Left ventricle myocardium inferior (tissue), 1 donor: ENCODE measurements at places on chromosomes 12 and 14.

GRCh38 chr14:26528415-26529182, 69.2 kb downstream of the NOVA1 start:
- no peak overlapping the region for H3K4me3 ChIP-seq
- H3K27me3 ChIP-seq, result no peaks in the 10 kb centered on the region
- H3K4me1 ChIP-seq, result no peaks in the 10 kb centered on the region
- H3K36me3 ChIP-seq, result no peaks in the 10 kb centered on the region
- peak; percentile 44 for DNase-seq

DNA sequence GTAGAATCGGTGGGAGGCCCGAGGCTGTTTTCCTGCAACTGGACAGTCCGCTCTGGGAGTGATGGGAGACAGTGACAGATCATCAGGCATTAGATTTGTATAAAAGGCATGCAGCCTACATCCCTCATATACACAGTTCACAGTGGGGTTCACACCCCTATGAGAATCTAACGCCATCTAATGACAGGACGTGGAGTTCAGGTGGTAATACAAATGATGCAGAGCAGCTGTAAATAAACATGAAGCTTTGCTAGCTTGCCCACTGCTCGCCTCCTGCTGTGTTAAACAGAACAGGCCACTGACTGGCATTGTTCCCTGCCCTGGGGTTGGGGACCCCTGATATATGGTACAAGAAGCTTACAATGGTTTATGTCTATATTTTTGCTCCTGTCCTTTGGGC, 179.0 kb downstream of the LRFN5 start:
- no peak overlapping the region for H3K4me3 ChIP-seq
- no peak overlapping the region for H3K27ac ChIP-seq
- DNase-seq, result no peak
- H3K27me3 ChIP-seq, result no peaks in the 10 kb centered on the region

GRCh38 chr14:82500222-82500621, 966.6 kb upstream of the SEL1L start:
- no peaks in the 10 kb centered on the region for H3K36me3 ChIP-seq
- no peaks in the 10 kb centered on the region for H3K27me3 ChIP-seq
- no peak overlapping the region for H3K27ac ChIP-seq

GRCh38 chr12:105419606-105420005, 89.1 kb downstream of the C12orf75 start:
- H3K27me3 ChIP-seq, result no peaks in the 10 kb centered on the region
- no peak overlapping the region for H3K4me3 ChIP-seq
- no peak overlapping the region for H3K27ac ChIP-seq
- H3K4me1 ChIP-seq, result peaks cover 5% of the 10 kb centered on the region
- DNase-seq, result no peak

DNA sequence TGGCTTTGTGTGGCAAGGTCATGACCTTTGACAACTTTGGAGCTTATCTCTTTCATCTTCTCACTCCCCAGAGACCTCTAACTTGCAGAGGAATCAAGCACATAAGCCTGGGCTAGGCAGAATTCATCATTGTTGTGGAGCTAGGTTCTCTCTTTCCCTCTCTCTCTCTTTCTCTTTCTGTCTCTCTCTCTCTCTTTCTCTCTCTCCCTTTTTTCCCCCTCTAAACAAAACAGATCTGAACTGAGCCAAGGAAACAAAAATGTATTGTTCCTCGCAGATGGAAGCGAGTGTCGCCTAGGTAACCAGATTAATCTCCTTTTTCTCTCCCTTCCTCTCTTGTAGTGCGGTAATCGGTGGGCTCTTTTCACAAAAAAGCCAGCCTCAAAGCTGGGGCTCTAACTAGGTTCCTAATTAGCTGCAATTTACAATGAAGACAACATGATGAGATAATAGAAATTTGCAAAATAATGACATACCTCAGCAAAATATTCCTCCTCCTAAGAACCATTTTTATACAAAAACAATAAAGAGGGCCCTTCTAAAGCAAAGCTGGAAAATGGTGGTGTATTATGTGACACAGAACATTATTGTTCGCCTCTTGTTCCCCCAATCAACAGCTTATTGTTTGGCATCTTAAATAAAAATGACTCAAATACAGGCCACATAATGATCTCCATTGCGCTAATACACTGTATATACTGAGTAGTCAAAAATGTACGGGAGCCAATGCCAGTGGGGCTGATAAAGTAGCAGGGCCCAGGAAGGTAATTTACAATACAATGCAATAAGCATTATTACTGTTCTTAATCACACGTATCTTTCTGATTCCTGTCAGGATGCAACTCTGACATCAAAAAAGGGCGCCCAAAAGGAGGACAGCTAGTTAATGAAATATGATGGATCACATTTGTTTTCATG, 65.7 kb upstream of the SOX5 start:
- H3K27ac ChIP-seq, result no peak overlapping the region
- no peaks in the 10 kb centered on the region for H3K4me1 ChIP-seq
- H3K36me3 ChIP-seq, result no peaks in the 10 kb centered on the region
- no peaks in the 10 kb centered on the region for H3K27me3 ChIP-seq
- no peak overlapping the region for H3K4me3 ChIP-seq
- no peak for DNase-seq

DNA sequence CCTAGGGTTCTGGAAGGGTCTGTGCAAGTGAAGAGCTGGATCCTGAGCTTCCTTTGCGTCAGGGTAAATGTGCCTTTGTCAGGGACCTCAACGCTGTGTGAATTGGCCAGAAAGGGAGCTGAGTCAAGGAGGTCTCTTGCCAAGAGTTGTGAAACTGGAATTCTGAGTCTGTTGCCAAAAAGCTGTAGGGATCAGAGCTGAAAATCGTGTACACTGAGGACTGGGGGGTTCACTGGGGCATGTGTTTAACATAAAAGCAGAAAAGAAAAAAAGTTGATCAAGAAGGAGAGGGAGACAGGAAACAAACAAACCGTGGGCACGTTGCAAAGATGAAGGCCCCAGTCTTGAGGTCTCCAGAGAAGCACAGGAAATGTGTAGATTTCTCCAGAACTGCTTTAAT, 1081.5 kb downstream of the VRK1 start:
- H3K36me3 ChIP-seq, result no peaks in the 10 kb centered on the region
- H3K27me3 ChIP-seq, result peaks cover 13% of the 10 kb centered on the region
- DNase-seq, result peak; percentile 16
- no peak overlapping the region for H3K4me3 ChIP-seq
- H3K27ac ChIP-seq, result peak overlapping the region; percentile 61
- H3K4me1 ChIP-seq, result no peaks in the 10 kb centered on the region

GRCh38 chr12:100404769-100405407, 48.0 kb downstream of the SLC17A8 start:
- no peaks in the 10 kb centered on the region for H3K27me3 ChIP-seq
- H3K27ac ChIP-seq, result no peak overlapping the region
- no peaks in the 10 kb centered on the region for H3K4me1 ChIP-seq
- no peaks in the 10 kb centered on the region for H3K36me3 ChIP-seq
- H3K4me3 ChIP-seq, result no peak overlapping the region

GRCh38 chr12:113214895-113215400, 6.3 kb upstream of the TPCN1 start:
- no peak overlapping the region for H3K4me3 ChIP-seq
- DNase-seq, result peak; percentile 67
- H3K27me3 ChIP-seq, result no peaks in the 10 kb centered on the region
- H3K27ac ChIP-seq, result peak overlapping the region; percentile 64

- DNase-seq, result peak; percentile 45
- H3K36me3 ChIP-seq, result no peaks in the 10 kb centered on the region
- no peak overlapping the region for H3K4me3 ChIP-seq
- H3K27me3 ChIP-seq, result no peaks in the 10 kb centered on the region
- peaks cover 20% of the 10 kb centered on the region for H3K4me1 ChIP-seq
Observed at GRCh38 chr14:68444449-68445168, 348.3 kb downstream of the ZFP36L1 start.

- no peak for DNase-seq
- no peaks in the 10 kb centered on the region for H3K36me3 ChIP-seq
- no peaks in the 10 kb centered on the region for H3K27me3 ChIP-seq
- H3K4me3 ChIP-seq, result no peak overlapping the region
- no peaks in the 10 kb centered on the region for H3K4me1 ChIP-seq
Observed at GRCh38 chr12:46676797-46677520, 148.8 kb downstream of the SLC38A4 start.

DNA sequence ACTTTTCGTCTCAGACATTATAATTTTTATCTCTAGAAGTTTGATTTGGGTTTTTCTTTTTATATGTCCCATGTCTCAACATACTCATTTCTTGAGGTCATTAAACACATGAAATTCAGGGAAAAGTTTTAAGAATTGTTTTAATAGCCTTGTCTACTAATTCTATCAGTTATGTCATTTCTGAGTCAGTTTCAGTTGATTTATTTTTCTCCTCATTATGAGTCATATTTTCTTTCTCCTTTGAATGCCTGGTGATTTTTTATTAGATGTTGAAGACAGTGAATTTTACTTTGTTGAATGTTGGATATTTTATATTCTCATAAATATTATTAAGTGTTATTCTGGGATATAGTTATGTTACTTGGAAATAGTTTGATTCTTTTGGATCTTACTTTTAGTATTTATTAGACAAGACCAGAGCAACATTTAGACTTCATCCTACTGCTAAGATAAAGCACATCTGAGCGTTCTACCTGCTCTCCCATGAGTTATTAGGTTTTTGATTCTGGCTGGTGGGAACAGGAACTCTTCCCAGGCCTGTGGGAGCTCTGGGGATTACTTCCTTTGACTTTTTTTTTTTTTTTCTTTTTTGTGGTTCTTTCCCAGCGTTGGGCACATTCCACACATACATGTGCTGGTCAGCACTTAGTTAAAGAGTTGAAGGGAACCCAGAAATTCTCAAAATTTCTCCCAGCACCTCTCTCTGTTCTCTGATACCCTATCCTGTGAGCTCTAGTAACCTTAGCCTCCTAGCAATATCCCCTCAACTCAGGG, 1157.7 kb downstream of the BCL11B start:
- H3K27me3 ChIP-seq, result peaks cover 5% of the 10 kb centered on the region
- no peak for DNase-seq
- H3K4me3 ChIP-seq, result no peak overlapping the region
- H3K27ac ChIP-seq, result no peak overlapping the region

DNA sequence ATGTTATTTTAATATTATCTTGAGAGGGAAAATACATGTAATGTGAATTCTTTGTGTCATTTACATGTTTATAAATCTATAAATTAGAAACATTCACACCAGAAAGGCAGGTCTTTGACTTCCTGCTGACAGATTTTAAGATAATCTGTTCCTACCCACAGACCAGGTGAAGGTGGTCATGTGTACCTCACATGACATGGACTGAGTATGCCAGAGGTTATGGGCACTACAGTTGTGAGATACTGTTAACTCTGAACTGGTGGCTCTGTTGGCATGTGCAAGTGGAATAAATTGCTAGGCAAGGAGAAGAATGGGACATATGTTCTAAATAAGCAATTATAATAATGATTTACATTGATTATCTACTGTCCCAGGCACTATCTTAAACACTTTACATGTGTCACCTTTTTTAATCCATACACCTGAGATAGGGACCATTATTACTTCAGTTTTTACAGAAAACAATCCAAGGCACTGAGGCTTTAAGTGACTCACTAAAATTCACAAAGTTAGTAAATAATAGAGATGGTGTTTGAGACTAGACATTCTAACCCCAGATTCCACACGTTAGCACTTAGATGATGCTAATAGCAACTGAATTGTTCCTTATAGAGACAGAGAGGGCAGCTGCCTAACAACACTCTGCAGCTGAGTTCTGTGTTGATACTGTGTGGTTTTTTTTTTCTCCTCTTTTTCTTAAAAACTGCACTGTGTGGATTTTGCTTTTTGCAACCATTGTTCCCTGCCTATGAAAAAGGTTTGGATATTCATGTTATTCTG, 23.8 kb downstream of the SLC16A7 start:
- no peak for DNase-seq
- peak overlapping the region; percentile 89 for H3K27ac ChIP-seq
- no peaks in the 10 kb centered on the region for H3K36me3 ChIP-seq
- H3K4me3 ChIP-seq, result no peak overlapping the region
- H3K27me3 ChIP-seq, result no peaks in the 10 kb centered on the region

- no peaks in the 10 kb centered on the region for H3K27me3 ChIP-seq
- H3K36me3 ChIP-seq, result no peaks in the 10 kb centered on the region
- DNase-seq, result no peak
- no peaks in the 10 kb centered on the region for H3K4me1 ChIP-seq
Observed at GRCh38 chr14:80428671-80429070, 217.4 kb upstream of the DIO2 start.

- no peaks in the 10 kb centered on the region for H3K4me1 ChIP-seq
- no peak overlapping the region for H3K27ac ChIP-seq
- H3K36me3 ChIP-seq, result no peaks in the 10 kb centered on the region
Observed at GRCh38 chr12:123280971-123281370, 9.3 kb upstream of the CDK2AP1 start.

DNA sequence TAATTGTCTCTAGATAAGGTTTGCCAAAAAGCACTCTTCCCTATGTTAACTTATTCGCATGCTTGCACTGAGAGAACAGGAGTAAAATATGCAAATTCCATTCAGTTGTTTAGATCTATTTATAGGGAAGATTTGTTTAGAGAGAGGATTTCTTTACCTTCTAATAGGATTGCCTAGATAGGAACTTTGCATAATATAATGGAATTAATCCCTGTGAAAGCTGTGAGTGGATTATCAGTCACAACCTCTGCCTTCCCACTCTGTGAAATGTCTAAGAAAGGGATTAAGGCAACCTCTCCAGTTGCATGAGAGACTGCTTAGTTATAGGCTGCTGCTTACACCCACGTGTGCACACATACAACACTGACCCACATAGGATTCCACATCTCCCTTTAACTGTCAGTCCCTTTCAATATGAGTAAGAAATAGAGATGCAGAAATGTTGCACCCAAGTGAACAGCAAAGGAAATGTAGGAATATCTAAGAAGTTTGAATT, 83.2 kb downstream of the ALG10B start:
- H3K36me3 ChIP-seq, result no peaks in the 10 kb centered on the region
- H3K4me1 ChIP-seq, result no peaks in the 10 kb centered on the region
- H3K27me3 ChIP-seq, result no peaks in the 10 kb centered on the region
- no peak overlapping the region for H3K4me3 ChIP-seq
- H3K27ac ChIP-seq, result no peak overlapping the region

DNA sequence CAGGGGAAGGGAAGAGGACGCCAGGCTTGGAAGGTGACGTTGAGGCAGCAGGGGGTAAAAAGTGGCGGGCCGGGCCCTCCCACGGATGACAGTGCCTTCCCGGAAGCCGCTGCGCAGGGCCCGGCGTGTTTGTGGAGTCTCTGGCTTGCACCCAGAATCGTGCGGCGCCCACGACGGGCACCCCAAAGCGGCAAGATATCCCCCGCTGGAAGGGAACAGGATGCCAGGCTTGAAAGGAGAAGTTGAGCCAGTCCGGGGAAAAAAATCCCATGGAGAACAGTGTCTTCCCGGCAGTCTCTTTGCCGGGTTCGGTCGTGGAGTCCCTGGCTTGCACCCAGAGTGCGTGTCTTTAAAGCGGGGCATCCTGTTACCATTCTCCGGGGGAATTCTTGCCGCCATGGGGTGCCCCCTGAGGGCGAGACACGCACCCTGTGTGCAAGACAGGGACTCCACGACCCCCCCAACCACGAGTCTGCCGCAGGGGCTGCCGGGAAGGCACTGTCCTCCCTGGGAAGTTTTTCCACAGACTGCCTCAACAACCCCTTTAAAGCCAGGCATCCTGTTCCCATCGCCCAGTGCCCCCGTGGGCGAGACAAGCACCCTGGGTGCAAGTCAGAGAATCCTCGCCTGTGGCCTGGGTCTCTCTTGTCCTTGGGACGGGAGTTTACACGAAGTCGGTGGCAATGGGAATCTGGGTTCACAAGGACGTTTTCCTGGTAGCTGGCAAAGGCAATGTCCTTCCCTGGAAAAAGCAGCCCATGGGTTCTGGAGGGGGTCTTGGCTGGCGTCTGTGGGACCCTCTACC, 156.1 kb upstream of the ALG10B start:
- no peak overlapping the region for H3K27ac ChIP-seq
- peaks cover 3% of the 10 kb centered on the region for H3K27me3 ChIP-seq
- no peaks in the 10 kb centered on the region for H3K36me3 ChIP-seq
- no peak for DNase-seq
- H3K4me3 ChIP-seq, result no peak overlapping the region
